ENCODE measurements at places on chromosomes 1 and 21. TPM values are rescaled to one million over a fixed set of nuclear protein-coding genes. Genes with fewer than 3 reads are reported as not detected.

DNA sequence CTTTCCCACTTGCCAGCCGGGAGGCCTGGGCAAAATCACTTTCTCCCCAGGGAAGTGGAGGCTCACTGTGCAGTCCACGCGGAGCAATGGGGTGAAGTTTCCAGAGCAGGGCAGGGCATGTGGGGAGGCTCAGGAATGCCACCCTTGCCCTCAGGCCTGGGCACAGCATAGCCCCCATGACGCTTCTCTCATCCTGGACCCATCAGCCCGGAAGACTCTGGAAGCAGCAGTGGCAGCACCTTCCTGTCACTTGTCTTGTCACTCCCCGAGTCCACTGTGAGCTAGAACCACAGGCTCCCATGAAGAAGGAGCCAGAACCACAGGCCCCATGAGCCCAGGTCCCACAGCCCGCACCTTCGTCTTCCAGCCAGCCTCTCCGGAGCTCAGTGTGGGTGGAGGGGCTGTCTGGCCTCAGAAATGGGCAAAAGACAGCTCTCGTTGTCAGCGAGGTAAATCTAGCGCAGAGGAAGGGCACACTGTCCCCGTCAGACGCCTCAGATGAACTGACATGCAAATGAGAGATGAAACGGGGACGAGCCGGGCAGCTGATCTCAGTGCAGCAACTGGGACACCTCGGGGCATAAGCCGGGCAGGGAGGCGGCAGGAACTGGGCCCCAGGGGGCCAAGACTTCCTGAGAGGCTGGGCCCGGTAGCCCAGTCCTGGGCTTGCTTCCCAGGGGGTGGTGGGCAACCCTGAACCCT lies 6.1 kb downstream of the PDE9A start:
- H3K4me3 ChIP-seq = no peak overlapping the region
- H3K4me1 ChIP-seq = peaks cover 1% of the 10 kb centered on the region
- DNase-seq = no peak
- H3K27me3 ChIP-seq = peaks cover 18% of the 10 kb centered on the region
- no peak overlapping the region for H3K27ac ChIP-seq

- H3K27ac ChIP-seq = peak overlapping the region; percentile 36
- no peak for DNase-seq
- H3K4me1 ChIP-seq = peaks cover 16% of the 10 kb centered on the region
- no peaks in the 10 kb centered on the region for H3K36me3 ChIP-seq
Observed at GRCh38 chr1:229563241-229563640, 4.7 kb upstream of the ABCB10 start.

- H3K36me3 ChIP-seq = no peaks in the 10 kb centered on the region
- H3K4me1 ChIP-seq = peaks cover 90% of the 10 kb centered on the region
- H3K27ac ChIP-seq = peak overlapping the region; percentile 81
- peak; percentile 76 for DNase-seq
- H3K4me3 ChIP-seq = no peak overlapping the region
Observed at GRCh38 chr1:19436716-19437476, 48.4 kb downstream of the CAPZB start.

DNA sequence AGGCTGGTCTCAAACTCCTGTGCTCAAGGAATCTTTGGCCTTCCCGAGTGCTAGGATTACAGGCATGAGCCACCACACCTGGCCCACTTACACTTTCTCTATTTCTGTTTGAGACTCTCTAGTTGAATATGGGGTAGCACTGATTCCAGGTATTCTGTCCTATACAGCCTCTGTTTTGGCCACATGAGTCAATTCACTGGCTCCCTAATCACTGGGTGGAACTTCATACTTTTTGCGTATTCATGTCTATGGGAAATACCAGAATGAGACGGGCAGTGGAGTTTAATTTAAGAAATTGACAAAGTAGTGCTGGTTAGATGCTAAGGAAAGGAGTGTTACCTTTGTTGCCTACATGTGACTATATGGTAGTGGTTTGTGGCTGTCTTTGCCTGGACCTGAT lies 35.5 kb downstream of the MACF1 start:
- no peaks in the 10 kb centered on the region for H3K36me3 ChIP-seq
- no peak for DNase-seq
- H3K27ac ChIP-seq = no peak overlapping the region
- no peaks in the 10 kb centered on the region for H3K27me3 ChIP-seq

- H3K36me3 ChIP-seq = no peaks in the 10 kb centered on the region
- no peak overlapping the region for H3K4me3 ChIP-seq
- no peak for DNase-seq
- no peak overlapping the region for H3K27ac ChIP-seq
- peaks cover 7% of the 10 kb centered on the region for H3K4me1 ChIP-seq
Observed at GRCh38 chr1:218493986-218494385, 148.8 kb downstream of the TGFB2 start.

The SLC45A1 gene
- 0.72 TPM for total RNA-seq
